ENCODE measurements at places on chromosomes 7 and 10.
A peak's percentile ranks its signal among the peaks of the same experiment; 100 is the strongest.

- DNase-seq, result no peak
Measured at GRCh38 chr7:47896809-47897423, 51.4 kb downstream of the PKD1L1 start.

- no peak for DNase-seq
Measured at GRCh38 chr10:88744002-88744401, 15.8 kb upstream of the LIPN start.

GRCh38 chr10:95474228-95475002, 86.8 kb downstream of the SORBS1 start:
- no peak for DNase-seq

DNA sequence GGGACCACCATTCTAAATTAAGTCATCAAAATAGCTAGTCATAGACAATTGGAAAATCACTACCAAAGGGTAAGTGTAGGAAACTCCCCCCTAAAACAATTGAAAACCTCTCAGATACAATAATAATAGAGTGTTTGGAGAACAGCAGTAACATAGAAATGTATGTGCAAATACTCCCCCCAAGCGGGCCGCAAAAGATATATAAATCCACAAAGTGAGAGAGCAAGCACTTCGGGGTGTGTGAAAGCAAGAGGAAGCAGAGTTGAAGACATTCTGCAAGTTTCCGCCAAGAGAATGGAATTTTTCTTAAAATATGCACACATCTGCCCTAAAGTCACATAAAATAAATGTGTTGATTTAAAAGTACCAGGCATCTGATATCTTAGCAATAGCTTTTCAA, 33.3 kb downstream of the CHCHD3 start:
- DNase-seq, result no peak

DNA sequence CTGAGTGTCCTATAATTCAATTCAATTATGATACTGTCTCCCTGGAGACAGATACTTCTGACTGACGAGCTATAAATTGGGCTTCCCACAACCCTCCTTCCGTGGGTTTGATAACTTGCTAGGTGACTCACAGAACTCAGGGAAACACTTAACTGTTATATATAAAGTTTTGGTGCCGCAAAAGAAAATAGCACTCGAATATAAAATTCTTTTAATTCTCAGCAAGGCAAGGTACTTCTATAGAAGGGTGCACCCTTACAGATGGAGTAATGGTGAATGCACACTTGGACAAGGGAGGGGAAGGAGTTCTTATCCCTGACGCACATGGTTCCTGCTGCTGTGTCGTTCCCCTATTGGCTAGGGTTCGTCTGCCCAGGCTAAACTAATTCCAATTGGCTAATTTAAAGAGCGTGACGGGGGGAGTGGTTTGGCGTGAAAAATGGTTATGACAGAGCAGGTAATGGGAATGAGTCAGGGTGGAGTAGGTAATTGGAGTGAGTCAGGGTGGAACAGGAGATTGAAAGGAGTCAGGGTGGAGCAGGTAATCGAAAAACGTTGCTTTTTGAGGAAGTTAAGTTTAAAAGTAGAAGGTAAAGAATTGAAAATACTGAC, 20.8 kb upstream of the GHITM start:
- no peak for DNase-seq

GRCh38 chr10:53223851-53224250, 451.3 kb upstream of the MBL2 start:
- DNase-seq, result no peak

GRCh38 chr10:88116971-88117626, 253.7 kb downstream of the PTEN start:
- DNase-seq, result peak; percentile 66

DNA sequence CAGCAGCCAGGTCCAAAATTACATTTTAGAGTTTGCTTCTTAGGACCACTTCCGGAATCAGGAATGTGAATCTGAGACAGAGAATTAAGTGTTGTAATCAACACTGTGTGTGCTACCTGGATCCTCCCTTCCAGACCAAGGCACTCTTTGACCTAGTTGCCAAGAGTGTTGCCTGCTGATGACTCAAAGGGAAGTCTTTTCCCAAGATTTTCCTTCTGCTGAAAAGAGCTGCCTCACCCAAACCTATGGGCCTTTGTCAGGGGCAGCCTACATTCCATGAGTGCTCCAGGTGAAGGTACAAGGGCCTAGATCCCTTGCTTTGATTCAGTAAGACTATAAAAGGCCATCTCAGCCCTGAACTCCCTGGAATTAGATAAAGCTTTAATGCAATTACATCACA, 712.5 kb upstream of the ANKRD30A start:
- DNase-seq, result no peak

DNA sequence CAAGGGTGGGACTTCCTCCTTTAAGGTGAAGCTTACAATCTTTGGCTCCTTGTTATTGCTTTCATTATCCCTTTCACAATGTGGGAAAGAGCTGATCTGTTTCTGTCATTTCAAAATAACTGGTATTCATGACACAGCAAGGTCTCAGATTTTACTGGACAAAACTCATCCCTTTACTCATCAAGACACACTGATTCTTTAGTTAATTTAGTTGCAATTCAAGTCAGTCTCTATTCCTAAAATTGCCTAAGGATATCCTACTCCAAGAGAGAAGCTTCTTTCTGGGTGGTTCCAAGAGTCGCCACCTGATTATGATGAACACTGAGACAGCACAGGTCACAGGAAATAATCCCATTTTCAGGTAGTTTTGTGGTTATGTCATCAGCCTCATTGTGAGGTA, 5.8 kb upstream of the PNLIPRP3 start:
- DNase-seq, result no peak

GRCh38 chr7:128027485-128027980, 3.7 kb downstream of the LRRC4 start:
- DNase-seq, result no peak

- no peak for DNase-seq
Measured at GRCh38 chr7:97659363-97660045, 72.4 kb upstream of the TAC1 start.

DNA sequence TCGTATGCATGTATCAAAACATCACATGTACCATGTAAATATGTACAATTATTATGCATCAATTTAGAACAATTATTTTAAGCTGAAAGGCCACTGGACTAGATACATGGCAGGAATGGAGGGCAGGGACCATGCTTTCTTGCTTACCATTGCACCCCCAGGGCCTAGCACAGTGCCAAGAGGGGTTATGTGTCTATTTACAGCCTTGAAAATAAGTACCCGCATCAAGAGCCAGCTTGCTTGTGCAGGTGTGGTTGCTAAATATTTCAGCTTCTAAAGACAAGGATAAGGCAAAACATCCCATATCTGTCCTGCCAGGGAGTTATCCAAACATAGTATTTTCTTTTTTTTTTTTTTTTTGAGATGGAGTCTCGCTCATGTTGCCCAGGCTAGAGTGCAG, 14.7 kb upstream of the OAT start:
- no peak for DNase-seq

DNA sequence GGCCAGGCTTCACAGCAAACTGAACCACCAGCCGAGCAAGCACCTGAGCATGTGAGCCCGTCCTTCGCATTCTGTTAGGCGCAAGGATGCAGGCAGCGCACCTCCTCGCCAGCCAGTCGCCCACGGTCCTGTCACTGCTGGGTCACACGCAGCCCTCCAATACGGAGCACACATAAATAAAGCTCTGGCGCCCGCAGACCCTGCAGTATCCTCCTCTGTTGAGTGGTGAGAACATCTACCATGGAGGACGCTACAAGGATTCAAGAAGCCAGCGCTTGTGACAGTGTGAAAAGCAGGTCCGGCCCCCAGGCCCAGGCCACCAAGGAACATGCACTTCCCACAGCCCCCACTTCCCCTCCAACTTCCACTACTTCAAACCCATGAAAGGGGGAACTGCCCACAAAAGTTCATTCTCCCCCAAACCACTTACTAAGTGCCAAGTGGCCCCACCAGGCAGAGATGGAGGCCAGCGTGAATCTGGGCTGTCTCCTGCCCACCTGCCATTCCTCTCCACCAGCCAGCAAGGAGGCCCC, 34.8 kb downstream of the VOPP1 start:
- no peak for DNase-seq

DNA sequence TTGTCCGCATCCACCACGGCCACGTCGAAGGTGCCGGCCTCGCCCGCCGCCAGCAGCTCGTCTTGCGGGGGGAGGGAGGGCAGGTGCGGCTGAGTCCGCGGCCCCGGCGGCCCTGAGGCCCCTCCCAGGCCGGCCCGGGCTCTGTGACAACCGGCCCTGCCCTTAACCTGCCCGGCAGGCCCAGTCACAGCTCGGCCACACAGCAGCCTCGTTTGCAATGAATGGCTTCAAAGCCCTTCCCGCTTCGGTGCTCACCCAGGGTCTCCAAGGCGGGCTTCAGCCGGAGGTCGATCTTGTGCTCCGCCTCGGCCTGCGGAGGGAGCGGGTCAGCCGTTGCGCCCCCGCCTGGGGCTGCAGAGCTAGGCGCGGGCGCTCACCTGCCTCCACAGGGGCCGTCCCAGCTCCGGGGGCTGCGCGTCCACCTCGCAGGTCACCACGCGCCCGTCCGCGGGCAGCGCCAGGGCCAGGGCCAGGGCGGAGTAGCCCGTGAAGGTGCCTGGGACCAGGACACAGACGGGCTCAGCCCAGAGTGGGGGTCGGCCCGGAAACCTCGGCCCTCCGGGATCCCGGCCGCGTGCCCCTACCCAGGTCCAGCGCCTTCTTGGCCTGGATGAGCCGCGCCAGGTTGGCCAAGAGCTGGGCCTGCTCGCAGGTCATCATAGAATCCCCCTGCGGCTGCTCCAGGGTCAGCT, 928 bp downstream of the COMTD1 start:
- no peak for DNase-seq

- no peak for DNase-seq
Measured at GRCh38 chr10:127869329-127869728, 23.4 kb downstream of the CLRN3 start.

DNA sequence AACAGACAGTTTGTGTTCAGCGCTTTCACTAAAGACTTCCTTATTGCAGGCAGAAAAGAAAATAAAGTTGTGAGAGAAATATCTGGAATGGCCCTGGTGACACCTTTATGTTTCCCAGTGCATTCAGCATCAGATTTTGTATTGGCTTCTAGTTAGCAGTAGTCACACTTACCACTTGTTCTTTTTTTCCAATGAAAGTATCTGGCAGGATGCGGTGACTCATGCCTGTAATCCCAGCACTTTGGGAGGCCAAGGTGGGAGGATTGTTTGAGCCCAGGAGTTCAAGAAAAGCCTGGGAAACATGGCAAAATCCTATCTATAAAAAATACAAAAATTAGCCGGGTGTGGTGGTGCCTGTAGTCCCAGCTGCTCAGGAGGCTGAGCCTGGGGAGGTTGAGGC, 649.6 kb downstream of the LRMDA start:
- DNase-seq, result no peak

- no peak for DNase-seq
Measured at GRCh38 chr7:3380034-3380433, 79.0 kb downstream of the SDK1 start.

DNA sequence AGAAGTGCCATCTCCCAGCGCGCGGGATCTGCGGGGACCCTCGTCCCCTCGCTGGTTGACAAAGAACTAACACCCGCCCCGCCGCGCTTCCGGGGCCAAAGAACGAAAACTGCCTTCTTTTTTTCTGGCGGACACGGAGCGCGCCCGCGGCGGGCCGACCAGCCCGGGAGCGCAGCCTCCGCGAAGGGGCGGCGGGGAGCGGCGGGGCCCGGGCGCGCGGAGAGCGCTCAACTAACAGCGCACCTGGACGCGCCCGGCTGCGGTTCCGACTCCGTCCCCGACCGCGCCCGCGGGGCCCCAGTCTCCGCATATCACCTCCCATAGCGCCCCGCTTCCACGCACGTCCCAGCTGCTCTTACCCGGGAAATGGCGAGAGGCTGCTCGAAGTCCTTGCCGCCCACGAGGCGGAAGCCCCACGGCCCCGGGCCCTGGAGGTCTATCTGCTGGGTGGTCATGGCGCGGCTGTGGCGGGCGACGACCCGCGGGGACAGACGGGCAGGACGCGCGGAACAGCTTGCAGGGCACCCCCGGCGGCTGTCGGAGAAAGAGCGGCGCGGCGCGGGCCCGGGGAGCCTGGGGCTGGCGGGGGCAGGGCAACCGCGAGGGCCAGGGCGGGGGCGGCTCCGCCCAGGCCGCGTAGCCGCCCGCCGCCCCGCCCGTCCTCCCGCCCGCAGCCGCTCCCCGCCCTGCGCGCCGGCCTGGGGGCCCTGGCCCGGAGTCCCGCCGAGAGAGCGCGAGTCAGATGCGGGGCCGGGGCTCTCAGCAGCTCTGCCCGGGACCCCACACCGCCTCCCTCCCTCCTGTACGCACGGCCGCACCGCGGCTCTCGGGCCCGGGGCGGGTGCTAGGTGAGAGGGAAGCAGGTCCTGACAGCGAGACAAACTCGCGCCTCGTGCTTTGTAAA, at the start of gene PDLIM1:
Gene PDLIM1 (minus strand): TSS at position 543 of the 904 bp plus-strand sequence. CDS start 88 bp downstream, at position 455.
- peak; percentile 6 for DNase-seq

GRCh38 chr10:122115874-122116273, 126.9 kb downstream of the TACC2 start:
- no peak for DNase-seq

DNA sequence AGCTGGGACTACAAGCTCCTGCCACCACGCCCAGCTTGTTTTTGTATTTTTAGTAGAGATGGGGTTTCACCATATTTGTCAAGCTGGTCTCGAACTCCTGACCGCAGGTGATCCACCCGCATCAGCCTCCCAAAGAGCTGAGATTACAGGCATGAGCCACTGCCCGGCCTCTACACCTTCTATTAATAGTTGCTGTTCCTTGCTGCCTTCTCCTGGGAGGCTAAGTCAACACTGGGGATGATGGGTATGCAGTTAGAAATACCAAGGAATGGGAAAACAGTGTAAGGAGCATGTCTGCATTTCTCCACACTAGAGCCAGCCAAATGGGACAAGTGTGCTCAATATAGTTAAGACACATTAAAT, 97.3 kb upstream of the PDLIM1 start:
- DNase-seq, result no peak

DNA sequence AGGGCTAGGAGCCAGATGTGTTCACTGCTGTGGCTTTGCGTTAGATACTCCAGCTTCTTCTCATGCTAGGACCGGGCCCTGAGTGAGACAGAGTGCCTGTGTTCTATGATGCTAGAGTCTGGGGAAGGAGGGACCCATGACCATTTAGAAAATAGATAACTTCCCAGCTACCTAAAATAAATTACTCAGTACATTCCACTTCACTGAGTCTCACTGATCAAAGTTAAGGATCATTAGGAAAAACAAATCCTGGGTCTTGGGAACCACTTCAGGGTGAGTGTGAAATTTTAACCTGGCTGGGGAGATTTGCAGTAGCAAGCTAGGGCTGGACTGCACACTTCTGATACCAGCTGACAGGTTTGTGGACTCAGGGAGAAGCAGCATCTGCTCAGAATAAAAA, 138.1 kb downstream of the EMX2 start:
- no peak for DNase-seq

DNA sequence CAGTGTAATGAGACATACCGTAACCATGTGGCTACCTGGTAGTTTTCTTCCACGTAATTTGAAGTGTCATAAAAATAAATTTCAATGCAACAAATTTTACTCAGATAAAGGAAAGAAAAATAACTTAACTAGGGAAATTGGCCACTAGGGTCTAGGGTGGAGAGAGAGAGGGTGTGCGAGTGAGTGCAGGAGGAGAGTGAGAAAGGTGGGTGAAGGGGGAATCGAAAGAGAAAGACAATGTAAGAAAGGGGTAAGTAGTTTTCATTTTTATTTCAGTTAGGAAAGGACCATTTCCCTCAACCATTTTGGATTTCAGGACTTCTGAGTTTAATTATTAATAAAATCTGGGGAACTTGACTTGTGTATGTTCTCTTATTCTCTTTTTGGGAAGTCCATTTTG, 27.7 kb upstream of the GLI3 start:
- DNase-seq, result no peak

All from activated naive CD4-positive, alpha-beta T cell treated with Interleukin-2 at 50 U/mL for 16 hours (primary cell).